Cortex of kidney (tissue), 1 donor: ENCODE measurements at places on chromosomes 11 and 22.

GRCh38 chr11:34344768-34345539 is 12.9 kb downstream of the ABTB2 start:
- no peak for DNase-seq

DNA sequence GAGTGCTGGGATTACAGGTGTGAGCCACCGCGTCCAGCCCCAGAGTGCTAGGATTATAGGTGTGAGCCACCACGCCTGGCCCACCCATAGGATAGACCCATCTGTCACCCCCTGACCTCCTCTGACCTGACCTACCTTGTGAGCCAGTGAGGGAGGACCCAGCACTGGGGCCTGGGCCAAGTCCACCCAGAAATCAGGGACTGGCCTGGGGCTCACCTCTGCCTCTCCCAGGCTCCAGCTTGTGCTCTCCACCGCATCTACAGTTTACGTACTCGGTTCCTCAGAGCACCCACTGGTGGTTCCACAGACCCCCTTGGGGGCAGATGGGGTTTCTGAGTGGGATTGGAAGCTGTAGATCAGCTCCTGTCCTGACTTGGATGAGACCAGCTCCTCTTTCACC is 6.4 kb downstream of the SLC29A2 start:
- DNase-seq: no peak

DNA sequence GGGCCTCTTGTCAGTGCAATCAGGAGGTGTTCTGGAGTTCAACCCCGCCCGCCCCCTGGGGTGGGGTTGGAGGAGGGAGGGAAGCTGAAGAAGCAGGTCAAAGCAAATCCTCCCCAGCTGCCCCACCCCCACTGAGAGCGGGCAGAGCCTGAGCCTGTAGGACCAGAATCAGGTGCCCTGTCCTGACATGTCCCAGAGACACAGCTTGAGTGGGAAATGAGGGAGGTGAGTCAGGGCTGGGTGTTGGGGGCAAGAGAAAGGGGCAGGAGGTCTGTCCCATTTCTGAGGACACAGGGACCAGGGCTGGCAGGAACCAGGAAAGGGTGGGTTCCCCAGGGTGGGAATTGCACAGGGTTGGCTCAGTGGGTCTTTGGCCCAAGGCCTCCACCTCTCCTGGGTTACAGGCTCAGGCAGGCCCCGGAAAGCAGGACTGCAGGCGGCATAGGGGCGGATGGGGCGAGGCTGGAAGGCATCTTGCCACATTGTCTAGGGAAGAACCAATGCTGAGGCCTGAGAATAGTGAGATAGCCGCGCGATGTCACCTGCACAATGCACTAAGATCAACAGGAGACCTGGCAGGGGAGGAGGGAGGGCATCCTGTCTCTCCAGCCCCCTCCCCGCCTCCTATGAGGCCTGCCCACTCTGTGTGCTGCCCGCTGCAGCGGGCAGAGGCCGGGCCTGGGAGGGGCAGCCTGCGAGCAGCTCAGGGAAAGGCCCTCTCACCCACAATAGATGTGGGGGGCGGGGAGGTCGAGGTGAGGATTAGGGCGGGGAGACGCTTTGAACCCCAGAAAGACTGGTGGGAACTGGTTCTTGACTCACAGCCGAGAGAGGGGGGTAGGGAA is 32.4 kb downstream of the NECTIN1 start:
- no peak for DNase-seq

DNA sequence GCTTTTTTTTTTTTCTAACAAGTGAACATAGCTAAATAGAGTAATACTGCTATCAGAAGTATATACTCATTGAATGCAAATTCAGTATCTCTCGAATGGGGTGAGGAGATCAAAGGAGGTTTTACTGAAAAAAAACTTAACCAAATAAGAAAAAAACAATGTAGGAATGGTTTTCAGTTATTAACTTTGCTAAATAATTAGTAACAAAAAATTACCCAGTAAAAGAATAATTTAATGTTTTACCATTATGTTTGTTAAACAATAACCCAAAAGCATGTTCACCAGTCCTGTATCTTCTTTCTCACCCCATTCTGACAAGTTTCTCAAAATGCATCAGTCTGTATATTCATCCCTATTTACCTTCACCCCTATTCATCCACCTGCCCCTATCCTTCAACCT is 22.6 kb upstream of the CTSC start:
- DNase-seq: no peak

DNA sequence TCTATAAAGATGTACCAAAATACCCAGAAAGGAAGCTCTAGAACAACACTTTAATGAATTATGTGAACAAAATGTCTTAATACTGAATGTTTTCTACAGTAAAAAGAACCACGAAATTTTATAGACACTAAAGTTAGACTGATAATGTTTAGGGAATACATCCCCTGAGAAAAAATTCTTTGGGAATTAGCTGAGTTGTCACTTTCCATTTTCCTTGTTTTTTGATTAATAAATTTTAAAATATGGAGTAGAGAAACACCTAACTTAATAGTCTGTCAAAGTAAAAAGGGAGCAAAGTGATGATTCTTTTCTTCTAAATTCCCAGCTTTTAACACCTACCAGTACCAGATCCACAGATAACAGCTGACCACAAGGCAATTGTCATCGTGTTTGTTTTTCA is 23.1 kb upstream of the SCN3B start:
- DNase-seq: no peak

DNA sequence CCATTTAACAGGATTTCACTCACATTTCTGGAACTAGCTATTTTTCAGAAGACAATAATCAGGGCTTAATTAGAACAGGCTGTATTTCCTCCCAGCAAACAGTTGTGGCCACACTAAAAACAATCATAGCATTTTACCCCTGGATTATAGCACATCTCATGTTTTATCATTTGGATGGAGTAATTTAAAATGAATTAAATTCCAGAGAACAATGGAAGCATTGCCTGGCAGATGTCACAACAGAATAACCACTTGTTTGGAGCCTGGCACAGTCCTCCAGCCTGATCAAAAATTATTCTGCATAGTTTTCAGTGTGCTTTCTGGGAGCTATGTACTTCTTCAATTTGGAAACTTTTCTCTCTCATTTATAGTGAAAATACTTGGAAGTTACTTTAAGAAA is 9.2 kb downstream of the PRSS23 start:
- no peak for DNase-seq

DNA sequence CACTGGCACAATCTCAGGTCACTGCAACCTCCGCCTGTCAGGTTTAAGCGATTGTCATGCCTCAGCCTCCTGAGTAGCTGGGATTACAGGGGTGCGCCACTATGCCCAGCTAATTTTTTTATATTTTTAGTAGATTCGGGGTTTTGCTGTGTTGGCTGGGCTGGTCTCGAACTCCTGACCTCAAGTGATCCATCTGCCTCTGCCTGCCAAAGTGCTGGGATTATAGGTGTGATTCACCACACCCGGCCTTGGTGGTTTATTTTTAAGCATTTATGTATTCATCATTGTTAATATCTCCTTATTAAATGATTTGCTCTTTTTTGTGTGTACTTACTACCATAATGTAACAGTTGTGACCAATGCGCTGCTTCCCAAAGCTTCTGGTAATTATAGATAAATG is 171.7 kb downstream of the DDX10 start:
- no peak for DNase-seq

DNA sequence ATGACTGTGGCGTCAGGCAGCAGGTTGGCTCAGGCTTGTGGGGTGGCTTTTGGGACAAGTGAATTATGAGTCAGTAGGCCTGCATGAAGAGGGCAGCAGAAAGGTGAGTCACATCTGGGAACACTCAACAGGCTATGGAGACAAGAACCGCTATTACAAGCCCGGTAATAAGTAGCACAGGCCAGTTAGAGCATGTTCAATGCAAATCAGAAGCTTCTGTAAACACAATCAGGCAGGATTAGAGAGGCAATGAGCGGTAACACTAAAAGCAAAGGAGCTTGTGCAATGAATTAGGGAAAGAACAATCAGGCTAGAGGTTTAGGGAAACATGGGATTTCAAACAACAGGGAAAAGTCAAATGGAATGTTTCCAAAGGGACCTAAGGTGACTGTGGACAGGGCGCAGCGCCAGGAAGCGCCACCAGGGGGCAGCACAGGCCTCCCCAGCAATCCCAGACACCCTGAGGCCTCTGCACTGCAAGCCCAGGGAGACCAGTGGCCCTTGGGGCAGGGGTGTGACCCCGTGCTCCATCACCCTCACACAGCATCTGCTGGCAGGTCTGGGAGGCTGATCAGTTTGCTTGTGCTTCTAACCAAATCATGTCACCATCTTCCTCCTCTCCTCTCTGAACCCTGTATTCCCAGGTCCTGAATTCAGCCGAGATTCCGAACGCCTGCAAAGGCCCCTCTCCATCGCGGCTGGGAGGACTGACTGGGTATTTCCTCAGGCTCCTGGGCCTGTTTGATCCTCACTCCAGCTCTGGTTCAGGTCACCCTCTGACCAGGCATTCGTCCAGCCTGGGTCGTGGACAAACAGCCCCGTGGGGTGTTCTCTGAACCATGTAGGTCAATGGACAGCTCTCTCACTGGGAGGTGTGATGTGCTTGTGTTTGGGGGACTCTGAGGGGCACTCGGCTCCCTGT is 50.0 kb downstream of the C11orf58 start:
- no peak for DNase-seq

GRCh38 chr11:30560206-30561106 is 25.7 kb downstream of the MPPED2 start:
- no peak for DNase-seq

GRCh38 chr11:59923813-59924212 is 14.4 kb upstream of the OOSP1 start:
- DNase-seq: no peak

DNA sequence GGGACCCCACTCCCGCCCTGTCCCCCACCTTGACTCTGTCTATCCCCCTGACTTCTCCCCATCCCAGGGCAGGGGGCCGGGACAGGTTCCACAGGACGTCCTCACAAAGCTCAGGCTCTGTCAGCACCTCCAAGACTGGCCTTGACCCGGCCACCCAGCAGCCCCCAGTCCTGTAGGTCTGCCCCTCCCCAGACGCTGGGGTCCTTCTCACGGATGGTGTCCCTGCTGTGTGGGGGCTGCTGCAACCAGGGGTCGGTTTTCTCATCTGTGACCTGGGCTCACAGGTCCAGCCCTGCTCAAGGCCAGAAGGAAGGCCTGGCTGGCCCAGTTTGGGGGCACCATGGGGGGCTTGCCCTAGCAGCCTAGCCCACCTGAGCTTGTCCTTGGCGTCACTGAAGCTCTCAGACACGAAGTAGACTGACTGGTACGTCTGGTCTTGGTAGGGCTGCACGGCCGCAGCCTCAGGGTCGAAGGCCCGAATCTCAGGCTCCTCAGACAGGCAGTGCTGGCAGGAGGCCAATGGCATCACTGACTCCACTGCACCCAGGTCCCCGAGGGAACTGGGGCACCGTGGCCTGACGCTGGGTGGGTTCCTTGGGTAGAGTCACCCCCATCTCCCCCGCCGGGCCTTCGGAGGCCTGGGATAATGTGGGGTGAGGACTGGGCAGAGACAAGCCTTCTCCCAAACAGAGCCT is 4.0 kb upstream of the INS start:
- no peak for DNase-seq

DNA sequence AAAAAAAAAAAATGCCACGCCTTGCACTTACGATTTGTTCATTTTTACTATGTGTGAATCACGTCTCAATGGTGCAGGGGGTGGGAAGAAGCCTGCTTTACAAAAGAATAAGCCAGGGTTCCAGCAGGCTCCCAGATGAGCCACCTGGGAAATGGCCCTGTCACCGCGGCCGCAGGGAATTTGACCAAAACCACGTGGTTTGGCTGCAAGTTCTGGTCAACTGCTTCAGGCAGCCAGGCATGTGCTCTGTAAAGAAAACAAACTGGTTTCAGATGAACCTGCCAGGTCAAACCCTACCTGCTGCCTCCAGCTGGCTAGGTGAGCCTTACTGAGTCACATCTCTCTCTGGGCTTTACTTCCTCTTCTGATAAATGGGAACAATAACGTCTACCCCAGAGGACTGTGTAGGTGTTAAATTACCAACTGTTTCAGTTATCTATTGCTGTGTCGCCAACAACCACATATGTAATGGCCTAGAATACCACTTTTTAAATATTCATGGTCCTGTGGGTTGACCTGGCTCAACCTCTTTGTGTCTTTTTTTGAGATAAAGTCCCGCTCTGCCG is 30.5 kb upstream of the GCAT start:
- DNase-seq: no peak

- DNase-seq: no peak
Measured at GRCh38 chr22:36384766-36385481, 2.8 kb downstream of the MYH9 start.

DNA sequence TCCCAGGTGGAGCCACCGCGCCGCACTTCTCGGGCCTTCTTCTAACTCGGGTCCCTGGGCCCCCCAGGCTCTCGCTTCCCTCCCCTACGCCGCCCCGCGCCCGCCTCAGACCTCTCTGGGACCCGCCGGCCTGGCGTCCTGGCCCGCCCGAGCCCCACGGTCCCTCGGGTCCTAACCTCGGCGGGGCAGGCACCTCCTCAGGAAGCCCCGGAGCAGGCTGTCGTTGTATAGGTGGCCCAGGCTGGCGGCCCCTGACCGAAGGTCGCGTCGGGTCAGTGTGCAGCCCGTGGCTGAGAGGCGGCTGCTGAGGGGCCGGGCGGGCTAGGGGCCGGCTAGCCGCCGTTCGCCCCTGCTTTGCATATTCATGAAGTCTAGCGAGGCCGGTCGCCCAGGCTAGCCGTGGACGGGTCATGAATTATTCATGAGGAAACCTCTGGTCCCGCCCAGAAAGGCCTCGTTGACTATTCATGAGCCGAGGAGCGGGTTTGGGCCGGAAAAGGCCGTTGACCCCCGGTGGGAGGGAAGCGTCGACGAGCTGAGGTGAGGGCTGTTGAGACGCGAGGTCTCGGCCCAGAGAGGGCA is at the start of gene HORMAD2:
HORMAD2 (plus strand) TSS at position 513 of the 582 bp plus-strand sequence. CDS start 13,489 bp downstream, outside the sequence.
- no peak for DNase-seq

DNA sequence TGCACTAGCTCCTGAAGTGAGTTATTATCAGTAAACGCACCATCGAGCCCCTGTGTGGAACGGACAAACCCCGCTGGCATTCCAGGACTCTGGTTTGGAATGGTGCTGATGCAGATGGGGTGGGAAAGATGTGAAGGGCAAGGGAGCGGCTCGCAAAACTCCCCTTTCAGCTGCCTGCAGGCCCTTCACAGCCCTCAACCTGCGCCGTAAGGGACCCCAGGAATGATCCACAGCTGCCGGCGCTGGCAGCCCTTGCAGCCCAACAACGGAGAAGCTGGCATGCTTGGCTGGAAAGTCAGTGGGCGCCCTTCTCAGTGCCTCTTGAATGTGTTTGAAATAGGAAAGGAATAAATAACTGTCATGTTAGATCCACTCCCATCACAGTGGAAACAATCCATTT is 1445.5 kb downstream of the BRD1 start:
- no peak for DNase-seq

DNA sequence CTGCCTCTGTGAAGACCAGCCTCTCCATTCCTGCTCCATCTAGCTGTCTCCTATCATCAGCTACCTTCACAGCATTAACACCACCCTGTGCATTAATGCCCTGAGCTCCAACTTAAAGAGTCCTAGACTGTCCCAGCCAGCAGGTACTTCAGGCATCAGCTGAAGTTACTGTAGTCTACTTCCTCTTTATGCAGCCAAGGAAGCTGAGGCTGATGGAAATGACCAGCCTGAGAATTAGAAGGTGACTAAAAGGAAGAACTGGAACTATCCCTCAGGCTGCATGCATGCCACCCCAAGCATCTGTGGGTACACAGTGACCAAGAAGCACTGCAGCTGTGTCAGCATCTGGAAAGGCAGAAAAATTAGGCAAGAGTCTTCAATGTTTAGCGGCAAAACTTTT is 28.2 kb downstream of the MS4A10 start:
- no peak for DNase-seq

GRCh38 chr11:34267417-34267816 is 90.4 kb downstream of the ABTB2 start:
- no peak for DNase-seq

- no peak for DNase-seq
Measured at GRCh38 chr22:19960491-19961200, 19.0 kb upstream of the TXNRD2 start.

GRCh38 chr11:76153571-76153923 is 52.8 kb downstream of the WNT11 start:
- DNase-seq: no peak
